ENCODE measurements at places on chromosomes 12 and 14.

- DNase-seq, result peak; percentile 54
These were observed 44.1 kb downstream of the PITPNM2 start for GRCh38 chr12:123106640-123107359.

DNA sequence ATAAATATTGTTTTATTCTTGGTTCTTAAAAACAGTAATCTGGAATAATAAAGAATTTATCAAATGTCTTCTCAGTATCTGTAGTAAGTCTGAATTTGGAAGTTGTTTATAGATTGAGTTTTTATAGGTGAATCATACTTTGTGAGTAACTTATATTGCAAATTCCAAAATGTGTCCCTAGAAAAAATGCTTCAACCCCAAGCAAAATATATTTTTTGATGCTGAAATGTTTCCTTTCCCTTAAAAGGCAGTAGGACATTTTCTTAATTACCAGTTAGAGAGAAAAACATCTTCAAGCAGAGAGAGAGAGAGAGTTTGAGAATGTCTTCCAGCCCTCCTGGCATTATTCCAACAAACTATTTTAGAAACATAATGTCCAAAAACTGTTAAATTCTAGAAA, 37.9 kb downstream of the PELI2 start:
- DNase-seq, result no peak

GRCh38 chr12:4649358-4649661, 396 bp downstream of the NDUFA9 start:
- DNase-seq, result no peak

GRCh38 chr14:90605430-90605829, 208.6 kb downstream of the CALM1 start:
- no peak for DNase-seq

GRCh38 chr12:32445356-32445755, 46.0 kb downstream of the FGD4 start:
- DNase-seq, result no peak

Data from activated T-cell treated with anti-CD3 and anti-CD28 coated beads for 48 hours (primary cell).